ENCODE measurements at places on chromosomes 7 and 10.

DNA sequence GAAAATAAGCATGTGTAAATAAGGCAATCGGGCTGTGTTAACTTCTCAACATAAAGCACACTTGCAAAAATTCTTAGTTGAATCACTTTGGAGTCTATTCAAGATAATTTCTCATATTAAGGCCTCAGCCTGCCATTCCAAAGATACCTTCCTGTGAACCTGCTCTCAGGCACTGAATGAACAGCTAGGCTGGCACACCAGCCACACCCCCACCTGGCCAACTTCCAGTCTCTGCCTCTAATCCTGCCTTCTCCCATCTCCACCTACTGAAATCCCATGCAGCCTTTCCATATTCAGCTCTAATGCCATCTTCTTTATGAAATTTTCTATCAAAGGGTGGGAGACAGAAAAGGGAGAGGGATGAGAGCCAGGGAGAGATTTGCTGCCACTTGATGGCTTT is 17.1 kb upstream of the MACROH2A2 start:
- no peak for DNase-seq

DNA sequence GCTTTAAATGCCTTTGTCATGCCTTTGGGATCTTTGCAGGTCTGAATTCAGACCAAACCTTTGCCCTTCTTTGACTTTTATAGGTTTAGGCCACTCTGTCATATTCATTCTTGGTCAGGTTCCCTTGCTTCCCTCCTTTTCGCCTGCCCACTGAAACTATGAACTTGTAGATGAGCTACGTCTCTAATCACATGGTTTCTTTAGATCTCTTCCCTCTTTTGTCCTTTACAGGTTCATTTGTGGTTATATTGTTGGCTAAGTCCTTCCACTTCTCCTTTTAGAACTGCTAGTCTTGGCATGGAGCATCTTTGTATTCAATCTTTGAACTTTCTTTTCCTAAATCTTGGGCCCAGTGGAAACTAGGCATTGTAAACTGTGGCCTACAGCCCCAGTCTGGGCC is 104.0 kb upstream of the ZEB1 start:
- peak; percentile 27 for DNase-seq

DNA sequence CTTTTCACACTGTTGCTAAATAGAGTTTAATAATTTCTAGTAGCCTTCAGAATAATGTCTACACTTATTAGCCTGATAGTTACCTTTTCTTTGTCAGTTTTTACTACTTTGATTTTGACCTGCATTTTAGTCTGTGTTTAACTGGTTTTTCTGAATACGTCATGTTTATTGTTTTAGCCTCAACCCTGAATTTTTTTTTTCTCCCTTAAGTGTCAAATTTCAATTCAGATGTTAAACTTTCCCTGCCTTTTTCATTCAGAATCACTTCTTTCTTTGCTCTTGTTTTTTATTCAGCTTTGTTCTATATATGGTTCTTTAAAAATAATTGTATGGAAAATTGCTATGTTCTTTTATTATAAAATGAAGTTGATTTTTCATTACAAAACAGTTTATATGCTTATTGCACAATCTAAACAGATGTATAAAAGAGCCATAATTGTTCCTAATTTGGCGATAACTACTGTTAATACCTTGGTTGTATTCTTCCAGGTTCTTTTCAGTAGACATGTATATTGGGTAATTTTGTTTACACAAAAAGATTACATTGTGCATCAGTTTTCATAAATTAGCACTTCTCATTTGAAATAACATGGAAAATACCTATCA is 159.7 kb downstream of the ADK start:
- DNase-seq, result no peak

GRCh38 chr10:17344206-17344605 is 110.2 kb downstream of the ST8SIA6 start:
- DNase-seq, result no peak
